ENCODE measurements at places on chromosomes 16 and 17.

DNA sequence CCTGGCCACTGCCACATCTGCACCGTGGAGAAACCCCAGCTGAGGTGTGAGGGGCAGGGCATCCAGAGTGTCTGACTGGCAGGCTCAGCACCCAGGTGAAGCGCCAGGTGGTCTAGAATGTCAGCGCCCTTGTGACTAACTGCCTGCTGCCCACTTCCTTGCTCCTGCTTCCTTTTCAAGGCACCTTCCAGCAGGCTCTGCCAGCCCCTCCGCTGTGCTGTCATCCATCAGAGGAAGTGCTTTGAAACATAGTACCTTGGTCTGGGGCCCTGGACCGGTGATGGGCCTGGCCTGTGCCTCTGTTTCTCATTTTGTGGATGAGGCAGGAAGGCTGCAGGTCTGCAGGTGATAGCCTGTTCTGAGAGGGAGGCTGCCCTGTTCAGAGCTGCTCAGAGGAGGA is 5.5 kb downstream of the SPNS2 start:
- DNase-seq = no peak

GRCh38 chr16:65950211-65950610 is 416.3 kb upstream of the CDH5 start:
- no peak for DNase-seq

- no peak for DNase-seq
Observed at GRCh38 chr17:8951206-8951605, 14.3 kb downstream of the PIK3R5 start.

DNA sequence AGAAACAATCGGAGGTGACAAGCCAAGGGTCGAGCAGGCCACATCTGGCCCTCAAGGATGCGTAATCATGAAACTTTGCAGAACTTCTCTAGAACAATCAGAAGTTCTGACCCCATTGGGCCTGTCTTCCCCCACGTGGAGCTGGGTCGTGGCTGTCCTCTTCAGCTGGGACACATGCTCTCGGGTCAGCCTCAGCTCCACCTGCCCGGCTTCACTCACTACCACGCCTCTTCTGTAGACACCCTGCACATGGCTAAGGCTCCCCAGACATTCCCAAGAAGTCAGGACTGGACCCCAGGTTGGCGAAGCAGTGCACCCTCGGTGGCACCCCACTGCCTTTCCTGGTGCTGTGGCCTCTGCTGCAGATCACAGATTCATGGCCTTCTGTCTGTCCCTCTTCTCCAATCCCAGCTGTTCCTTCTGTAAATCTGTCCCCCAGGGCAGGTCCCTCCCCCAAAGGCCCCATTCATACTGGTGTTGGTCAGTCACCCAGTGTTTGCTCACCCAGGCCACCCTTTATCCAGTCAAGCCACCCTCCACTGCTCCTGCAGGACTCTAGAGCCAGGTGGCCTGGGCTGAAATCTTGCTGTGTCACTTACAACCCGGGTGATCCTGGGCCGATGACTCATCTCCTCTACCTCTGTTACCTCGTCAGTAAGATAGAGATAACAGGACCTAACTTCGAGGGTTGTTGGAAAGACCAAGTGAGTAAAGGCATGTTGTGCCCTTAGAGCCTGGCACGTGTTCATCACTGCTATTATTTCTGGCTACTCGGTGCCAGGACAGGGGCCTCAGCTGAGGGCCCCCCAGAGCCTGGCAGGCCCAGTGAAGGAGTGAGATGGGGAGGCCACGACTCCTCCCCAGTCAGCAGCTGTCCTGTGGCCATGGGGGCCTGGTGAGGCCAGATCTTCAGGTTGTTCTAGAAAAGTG is 1.4 kb upstream of the SLC5A11 start:
- DNase-seq = peak; percentile 25

DNA sequence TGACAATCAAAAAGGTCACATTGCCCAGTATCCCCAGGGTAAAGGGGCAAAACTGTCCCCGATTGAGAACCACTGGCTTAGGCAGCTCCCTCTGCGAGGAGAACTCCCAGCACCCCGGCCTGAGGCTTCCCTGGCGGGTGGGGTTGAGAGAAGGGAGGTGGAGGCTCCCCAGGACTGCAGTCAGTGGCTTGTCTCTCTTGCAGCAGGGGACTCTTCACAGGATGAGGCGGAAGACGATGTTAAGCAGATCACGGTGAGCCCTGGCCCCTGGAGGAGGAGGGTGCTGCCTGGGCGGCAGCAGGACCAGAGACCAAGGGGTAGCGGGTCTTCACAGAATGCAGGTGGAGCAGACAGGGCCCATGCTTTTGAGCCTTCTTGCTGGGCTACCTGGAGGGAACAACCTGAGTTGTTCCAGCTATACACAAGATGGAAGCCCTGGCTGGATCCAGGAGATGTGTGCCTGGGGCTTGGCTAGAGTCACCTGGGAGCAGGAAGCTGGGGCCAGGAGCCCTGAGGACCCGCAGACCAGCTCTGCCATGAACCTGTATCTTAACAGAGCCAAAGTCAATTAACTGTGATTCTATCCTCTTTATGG is 16.8 kb downstream of the POLR3E start:
- DNase-seq = no peak

GRCh38 chr17:34885076-34885475 is 76.2 kb downstream of the CCT6B start:
- peak; percentile 16 for DNase-seq

- no peak for DNase-seq
Observed at GRCh38 chr17:39533891-39534290, 72.6 kb downstream of the CDK12 start.

DNA sequence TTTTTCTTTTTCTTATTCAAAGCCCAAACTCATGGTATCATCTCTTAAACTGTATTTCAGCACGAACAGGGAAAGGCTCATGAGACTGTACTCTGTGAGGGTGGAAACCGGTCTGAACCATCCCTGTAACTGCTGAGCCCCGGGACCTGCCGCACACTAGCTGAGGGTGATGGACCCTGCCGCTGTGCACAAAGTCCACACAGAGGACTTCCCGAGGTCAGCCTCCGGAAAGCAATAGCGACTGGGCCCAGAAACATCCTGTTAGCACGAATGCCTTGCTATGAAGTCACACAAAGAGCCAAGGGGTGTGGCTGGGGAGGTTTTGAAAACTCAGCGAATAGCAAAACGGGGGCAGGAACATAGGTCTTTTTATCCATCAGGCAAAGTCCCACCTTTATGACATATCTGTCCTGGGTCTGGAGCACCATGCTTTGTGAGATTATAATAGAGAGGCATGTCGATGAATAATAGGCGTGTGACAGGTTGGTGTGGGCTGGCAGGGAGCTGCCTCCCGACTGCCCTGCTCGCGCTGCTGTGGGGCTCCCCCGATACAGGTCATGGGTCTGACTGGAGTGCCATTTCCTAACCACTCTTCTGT is 33.4 kb downstream of the CDK5R1 start:
- no peak for DNase-seq

DNA sequence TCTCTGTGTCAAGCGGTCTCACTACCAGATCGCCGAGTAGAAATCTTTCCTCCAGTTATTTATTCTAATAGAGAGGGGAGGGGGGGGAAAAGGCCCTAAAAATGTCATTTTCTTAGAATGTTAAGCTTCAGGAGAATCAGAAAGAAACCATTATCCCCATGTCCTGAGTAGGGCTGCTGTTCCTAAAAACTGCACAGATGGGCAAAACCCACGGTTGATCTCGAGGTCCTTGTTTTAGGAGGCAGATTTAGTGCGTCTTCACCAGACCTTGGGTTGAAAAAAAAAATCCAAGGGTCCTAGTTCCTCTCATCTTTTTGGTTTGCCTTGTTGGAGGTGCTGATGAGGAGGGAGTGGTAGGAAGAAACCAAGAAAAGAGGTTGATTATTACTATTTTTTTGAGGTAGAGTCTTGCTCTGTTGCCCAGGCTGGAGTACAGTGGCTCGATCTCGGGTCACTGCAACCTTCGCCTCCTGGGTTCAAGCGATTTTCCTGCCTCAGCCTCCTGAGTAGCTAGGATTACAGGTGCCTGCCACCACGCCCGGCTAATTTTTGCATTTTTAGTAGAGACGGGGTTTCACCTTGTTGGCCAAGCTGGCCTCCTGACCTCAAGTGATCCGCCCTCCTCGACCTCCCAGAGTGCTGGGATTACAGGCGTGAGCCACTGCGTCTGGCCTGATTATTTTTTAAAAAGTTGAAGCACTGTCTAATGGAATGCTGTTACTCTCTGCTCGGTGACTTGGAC is 1.4 kb downstream of the CBFB start:
- no peak for DNase-seq

GRCh38 chr17:20992987-20993862 is 49.6 kb downstream of the USP22 start:
- DNase-seq = peak; percentile 54

DNA sequence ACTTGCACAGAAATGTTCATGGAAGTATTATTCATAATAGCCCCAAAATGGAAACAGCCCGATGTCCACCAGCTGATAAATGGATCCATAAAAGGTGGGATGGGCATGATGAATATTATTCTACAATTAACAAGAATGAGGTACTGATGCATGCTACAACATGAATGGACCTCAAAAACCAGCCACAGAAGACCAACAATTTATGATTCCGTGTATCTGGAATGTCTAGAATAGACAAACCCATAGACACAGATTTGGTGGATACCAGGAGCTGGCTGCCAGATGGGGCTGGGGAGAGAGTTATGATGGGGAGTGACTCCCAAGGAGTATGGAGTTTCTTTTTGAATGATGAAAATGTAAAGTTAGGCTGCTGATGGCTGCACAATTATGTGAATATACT is 10.8 kb upstream of the NAGLU start:
- DNase-seq = no peak

DNA sequence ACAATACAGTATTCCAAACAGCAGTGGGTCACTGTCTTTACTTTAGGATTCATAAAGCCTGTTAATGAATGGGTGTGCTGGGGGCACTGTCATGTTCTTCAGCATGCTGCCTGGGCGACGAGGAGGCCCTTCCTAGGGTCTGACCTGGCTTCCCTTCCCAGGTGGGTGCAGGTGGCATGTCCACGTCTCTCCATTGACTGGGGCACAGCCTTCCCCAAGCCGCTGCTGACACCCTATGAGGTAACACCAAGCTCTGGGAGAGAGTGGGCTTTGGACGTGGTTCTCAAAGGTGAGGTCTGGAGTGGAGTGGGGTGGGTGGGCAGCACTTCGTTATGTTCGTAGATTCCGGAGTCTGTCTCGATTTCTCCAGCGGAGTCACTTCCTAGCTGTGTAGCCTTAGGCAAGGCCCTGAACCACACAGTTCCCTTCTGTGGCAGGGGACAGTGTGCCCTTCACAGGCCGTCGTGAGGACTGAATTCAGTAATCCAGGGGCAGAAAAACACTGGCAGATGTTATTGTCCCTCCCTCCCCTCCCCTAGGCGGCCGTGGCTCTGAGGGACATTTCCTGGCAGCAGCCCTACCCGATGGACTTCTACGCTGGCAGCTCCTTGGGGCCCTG is 771 bp upstream of the OVCA2 start:
- DNase-seq = no peak

GRCh38 chr17:43988301-43988700 is 16.1 kb upstream of the NAGS start:
- DNase-seq = no peak

DNA sequence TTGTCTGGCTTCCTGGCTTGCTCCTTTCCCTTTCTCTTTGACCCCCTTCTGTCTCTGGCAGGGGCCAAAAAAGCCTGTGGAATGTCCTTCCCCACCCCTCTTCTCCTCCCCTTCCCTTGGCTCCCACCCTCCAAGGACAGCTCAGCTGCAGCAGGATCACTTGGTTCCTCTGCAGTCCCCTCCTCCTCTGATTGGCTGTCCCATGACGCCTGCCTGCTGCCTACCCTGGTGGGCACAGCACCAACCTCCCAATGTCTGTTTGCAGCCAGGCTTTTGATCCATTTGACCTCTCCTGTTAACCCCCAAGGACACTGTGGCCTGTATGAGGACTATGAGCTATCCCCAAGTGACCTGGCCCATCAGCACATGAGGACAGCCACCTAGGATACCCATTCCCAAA is 14.8 kb upstream of the MTMR4 start:
- DNase-seq = no peak

GRCh38 chr17:37516127-37516571 is 26.5 kb downstream of the DUSP14 start:
- DNase-seq = no peak

DNA sequence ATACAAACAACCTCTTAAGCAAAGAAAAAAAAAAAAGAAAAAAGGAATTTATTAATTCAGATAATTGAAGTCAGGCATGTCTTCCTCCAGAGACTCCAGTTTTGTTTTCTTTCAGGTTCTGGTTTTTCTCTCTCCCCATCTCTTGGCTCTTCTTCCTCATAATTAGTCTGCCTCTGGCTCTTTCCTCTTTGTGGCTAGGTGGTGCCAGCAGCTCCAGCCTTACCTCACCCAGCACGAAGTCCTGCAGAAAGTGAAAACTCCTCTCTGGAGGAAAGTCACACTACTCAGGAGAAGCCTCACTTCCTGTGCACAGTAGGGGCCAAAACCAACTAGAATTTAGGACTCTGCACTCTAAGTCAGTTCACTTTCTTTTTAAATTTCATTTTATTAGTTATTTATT is 10.3 kb upstream of the NFAT5 start:
- no peak for DNase-seq

DNA sequence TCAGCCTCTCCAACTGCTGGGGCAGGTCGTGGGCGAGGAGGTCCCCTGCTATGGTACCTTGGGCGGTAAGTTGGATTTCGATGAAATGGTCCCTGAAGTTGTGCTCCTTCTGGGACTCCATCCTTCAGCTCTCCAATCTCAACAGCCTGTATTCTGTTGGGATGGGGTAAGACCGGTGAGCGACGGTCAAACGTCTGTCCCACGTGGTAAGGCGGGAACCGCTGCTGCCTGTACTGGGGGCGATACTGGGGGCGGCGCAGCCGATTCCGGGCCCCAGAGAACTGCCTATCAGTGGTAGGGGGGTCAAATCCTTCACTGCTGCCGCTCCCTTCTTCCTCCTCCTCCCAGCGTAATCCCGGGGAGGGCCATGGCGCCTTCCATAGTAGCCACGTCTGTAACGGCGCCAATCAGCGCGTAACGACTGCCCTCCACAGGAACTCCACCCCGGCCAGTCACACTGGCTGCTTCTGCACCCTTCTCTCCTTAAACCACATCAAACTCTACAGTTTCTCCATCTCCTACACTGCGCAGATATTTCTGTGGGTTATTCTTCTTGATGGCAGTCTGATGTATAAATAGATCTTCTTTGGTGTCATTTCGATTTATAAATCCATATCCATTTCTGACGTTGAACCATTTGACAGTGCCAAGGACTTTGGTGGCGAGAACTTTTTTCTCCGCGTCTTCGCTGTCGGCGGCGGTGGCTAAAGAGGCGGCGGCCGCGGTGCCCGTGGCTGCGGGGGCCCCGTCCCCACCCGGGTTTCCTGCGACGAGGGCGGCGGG is 41.1 kb downstream of the AHSP start:
- DNase-seq = peak; percentile 33

DNA sequence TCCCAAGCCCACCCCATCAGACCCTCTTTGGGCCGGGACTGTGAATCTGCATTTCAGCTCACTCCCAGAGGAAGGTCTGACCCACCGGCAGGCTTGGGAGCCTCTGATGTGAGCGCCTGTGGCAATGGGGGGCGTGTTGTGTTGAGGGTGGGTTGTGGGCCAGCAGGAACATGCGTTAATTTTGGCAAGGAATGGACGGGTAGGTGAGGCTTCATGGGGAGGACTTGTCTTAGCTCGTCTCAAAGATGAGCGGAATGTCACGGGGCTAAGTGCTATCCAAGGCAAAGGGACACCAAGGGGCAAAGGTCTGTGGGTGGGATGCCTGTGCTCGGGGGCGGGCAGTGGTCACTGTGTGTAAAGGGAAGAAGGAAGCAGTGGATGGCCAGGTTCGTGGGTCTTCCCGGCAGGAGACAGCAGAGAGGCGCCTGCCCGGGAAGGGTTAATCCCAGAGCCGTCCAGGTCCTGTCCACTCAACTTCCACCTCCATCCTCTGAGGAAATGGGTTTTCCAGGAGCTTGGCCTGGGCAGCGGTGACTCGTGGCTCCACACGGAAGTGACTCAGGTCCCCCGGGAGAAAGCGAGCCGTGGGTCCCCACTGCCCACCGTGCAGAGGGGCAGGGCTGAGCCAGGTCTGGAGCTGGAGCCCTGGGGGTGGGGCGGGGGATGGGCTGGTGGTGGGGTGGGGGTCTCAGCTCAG is 17.4 kb downstream of the ADGRG1 start:
- DNase-seq = no peak

Data from hematopoietic multipotent progenitor cell treated with erythropoietin and hydrocortisone succinate and interleukin-3 and kit ligand, for 15 days (in vitro differentiated cells).